K562 (cell line): ENCODE measurements at places on chromosomes 4 and X.

DNA sequence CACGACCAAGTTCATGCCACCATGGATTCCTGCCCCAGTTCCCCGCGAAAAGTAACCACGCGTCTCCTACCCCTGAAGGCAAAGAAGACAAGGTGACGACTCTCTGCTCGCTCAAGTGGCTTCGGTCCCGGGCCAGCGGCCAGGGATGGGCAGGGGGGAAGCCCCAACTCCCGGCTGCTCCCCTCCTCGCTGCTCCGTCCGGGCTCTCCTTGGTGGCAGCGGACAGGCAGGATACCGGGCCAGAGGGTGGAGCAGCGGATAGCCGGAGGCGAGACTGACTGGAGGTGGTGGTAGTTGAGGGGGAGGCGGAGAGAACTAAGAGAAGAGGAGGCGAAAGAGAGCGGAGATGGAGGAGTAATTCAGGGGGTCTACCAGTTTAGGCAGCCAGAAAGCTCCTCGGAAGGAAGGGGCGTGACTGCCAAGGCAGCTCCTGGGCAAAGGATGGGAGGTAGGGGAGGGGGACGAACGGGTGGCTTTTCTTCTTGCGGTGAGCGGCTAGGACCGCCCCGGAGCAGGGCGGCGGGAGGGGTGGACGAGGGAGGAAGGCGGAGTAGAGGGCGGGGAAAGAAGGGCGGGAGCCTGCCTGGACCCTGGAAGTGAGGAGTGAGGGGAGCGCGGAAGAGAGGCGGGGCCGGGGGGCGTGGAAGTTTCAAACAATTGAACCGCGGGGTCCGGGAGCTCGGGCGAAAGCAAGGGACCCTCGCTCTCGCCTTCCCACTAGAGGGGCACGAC, at the start of gene AMOT:
TSS of gene AMOT (minus strand) at position 450 of the 732 bp plus-strand sequence. CDS start 17,705 bp downstream, outside the sequence.
- DNase-seq: peak; percentile 72

DNA sequence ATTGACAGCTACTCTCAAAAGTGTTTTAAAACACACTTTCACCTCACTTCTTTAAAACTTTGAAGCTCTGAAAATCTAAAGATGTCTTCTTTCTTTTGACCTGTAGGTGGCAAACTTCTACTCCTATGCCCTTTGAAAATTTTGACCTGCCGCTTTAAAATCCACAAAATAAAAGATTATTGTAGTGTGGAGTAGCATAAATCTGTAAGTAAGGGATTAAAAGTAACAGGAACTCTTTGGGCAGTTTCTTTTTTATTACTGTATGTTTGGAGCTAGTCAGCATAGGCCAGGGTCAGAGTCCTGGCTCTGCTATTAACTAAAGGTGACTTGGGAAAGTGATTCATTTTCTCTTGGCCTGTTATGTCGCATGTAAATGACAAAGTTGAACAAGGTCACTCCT, 25.5 kb downstream of the BBS12 start:
- DNase-seq: peak; percentile 28

DNA sequence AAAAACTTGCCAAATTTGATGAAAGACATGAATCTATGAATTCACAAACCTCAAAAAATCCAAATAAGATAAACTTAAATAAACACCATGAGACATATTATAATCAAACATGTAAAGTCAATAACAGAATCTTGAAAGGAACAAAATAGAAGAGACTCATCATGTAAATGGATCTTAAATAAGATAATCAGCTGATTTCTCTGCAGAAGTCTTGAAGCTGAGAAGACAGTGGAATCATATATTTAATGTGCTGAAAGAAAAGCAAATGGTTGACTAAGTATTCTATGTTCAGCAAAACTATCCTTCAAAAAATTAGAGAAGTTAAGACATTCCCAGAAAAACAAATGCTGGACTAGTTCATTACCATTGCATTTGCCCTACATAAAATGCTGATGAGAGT, 215.7 kb upstream of the SPIN4 start:
- no peak for DNase-seq

DNA sequence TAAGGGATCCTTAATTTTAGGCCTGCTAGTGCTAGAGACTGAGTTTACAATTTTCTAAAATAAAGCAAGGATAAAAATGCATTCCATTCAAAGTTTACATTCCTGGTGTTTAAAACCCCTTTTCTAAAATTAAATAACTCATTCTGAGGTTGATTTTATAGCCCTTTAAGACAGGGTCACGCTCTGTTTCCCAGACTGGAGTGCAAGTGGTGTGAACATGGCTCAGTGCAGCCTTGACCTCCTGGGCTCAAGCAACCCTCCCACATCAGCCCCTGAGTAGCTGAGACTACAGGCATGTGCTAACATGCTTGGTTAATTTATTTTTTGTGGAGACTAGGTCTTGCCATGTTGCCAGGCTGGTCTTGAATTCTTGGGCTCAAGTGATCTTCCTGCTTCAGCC, 6.8 kb upstream of the CDKL2 start:
- no peak for DNase-seq

DNA sequence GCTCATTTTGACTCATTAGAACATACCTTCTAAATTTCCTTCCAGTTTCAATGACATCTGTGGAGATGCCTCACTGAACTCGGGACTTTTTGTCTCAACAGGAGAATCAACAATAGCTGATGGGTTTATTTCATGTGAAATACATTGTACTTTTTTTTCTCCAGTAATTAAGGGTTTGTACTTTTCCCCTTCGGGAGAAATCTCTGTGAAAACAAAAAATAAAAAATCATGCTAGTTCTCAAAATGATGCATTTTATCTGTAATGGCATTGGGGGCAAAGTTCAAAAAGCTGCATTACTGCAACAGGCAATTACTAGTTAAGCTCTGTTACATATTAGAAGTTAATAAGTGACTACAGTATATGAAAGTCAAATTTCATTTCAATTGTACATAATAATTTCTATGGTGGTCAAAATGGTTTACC, 167.3 kb upstream of the SH3RF1 start:
- no peak for DNase-seq

GRCh38 chr4:116478343-116478742, 607.0 kb downstream of the TRAM1L1 start:
- DNase-seq: no peak

GRCh38 chrX:10166731-10167151, 10.0 kb downstream of the CLCN4 start:
- no peak for DNase-seq

- no peak for DNase-seq
Measured at GRCh38 chr4:93436000-93436626, 392.4 kb upstream of the ATOH1 start.

- peak; percentile 68 for DNase-seq
Measured at GRCh38 chrX:41009850-41010846, 75.1 kb upstream of the USP9X start.

GRCh38 chr4:142656178-142656577, 189.9 kb downstream of the INPP4B start:
- no peak for DNase-seq

GRCh38 chrX:24805201-24805600, 111.5 kb downstream of the POLA1 start:
- DNase-seq: no peak
